ENCODE measurements at places on chromosomes 16 and 17.
A peak's percentile ranks its signal among the peaks of the same experiment; 100 is the strongest.

GRCh38 chr16:79628501-79628975, 28.0 kb upstream of the MAF start:
- no peak for DNase-seq

- DNase-seq, result peak; percentile 53
These were observed 17.2 kb downstream of the SREBF1 start for GRCh38 chr17:17819561-17819995.

GRCh38 chr16:70159355-70160348, 13.9 kb upstream of the CLEC18C start:
- DNase-seq, result no peak

DNA sequence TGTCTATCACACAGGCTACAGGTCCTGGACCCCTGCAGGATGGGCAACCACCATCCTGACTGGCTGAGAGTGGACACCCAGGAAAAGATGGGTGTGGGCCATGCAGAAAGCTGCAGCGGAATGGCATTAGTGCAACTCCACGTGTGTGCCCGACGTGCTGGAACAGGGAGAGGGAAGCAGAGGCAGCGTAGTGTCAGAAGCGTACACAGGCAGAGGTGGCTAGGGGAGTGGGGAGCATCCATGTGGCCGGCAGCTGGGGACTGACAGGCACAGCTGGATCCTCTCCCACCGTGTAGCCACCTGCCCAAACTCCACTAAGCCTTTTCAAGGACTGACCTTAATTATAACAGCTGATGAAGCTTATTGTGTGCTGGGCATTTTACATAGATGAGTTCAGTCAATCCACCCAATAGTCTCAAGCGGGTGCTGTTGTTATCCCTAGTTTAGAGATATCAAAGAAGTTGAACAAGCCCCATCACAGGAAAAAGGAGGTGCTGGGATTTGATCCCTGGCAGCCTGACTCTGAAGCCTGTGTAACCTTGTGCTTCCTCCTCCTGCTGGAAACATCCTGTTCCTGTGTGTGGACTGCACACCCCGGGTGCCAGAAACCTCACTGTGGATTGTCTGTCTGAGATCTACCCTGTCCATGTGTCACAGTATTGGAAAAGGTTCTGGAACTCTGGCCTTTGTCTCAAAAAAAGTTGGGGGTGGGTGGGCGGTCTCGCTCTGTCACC, 114.0 kb downstream of the PRKCA start:
- DNase-seq, result no peak

DNA sequence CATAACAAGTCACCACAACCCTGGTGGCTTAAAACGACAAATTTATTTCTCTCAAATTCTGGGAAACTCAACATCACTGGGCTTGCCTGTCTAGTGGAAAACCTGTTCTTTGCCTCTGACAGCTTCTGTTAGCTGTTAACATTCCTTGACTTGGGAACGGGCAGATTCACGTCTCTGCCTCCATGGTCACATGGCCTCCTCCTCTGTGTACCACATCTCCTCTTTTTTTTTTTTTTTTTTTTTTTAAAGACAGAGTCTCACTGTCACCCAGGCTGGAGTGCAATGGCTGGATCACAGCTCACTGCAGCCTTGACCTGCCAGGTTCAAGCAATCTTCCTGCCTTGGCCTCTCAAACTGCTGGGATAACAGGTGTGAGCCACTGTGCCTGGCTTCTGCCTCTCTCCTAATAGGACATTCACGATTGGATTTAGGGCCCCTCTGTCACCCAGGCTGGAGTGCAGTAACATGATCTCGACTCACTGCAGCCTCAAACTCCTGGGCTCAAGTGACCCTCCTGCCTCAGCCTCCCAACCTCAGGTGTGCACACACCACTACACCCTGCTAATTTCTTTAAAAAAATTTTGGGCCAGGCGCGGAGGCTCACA, 11.7 kb upstream of the LLGL1 start:
- no peak for DNase-seq

DNA sequence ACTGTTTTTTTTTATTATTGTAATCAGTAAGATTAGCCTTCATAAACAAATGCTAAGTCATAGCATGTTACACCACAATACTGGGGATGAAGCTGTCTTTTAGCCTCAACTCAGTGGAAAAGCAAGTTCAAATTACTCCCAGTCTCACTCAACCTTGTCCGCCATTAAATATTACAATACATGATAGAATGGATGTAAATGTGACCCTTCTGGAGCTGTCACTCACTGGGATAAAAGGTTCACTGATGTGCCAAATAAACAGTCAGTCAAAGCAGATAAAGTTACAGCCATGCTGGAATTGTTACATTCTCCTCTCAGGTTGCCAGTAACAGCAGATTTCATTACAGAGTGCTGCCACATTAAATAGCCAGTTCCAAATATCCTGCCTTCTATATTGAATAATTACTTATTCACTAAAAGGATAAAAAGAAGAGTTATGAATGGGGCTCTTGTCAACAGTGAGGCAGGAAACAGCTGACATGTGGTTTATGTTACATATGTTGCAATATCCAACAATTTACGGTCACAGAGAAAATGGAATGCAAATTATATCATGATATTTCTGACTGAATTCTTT, 53.4 kb downstream of the BRIP1 start:
- no peak for DNase-seq

DNA sequence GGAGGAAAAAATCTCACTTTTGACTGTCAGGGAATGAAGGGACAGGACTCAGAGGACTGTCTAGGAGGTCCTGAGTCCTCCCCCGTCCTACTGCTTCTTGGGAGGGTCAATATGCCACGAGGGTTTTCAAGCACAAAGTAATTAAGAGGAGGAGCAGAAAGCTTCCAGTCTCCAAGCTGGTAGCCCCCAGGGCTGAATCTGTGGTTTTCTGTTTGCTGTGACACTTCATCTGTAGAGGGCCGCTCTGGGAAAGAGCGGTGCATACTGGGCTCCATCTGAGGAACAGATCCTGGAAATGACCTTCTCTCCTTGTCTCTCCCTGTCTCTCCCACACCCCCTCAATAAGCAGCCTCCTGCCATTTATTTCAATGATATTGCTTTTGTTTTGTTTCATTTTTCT, 180.1 kb upstream of the SDK2 start:
- no peak for DNase-seq

DNA sequence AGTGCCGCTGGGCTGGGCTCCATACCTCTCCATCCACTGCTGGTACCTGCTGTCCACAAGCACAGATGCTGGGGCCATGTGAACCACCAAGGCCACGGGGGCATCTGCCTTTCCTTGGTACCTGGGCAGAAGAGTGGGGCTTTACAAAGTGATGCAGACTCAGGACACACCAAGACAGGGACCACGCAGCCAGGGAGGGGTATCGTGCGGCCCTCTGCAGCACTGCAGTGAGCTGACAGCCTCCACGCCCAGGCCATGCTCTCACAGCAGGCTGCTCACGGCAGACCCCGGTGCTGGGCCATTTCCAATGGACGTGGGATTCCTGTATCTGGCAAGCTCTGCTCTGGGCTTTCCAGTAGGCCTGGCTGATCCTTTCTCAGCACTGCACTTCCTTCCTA, 14.4 kb downstream of the ELAC2 start:
- DNase-seq, result no peak

- no peak for DNase-seq
These were observed 64.6 kb downstream of the KPNA2 start for GRCh38 chr17:68100000-68100641.

- DNase-seq, result no peak
These were observed 57.9 kb downstream of the MYO1D start for GRCh38 chr17:32819035-32819434.

DNA sequence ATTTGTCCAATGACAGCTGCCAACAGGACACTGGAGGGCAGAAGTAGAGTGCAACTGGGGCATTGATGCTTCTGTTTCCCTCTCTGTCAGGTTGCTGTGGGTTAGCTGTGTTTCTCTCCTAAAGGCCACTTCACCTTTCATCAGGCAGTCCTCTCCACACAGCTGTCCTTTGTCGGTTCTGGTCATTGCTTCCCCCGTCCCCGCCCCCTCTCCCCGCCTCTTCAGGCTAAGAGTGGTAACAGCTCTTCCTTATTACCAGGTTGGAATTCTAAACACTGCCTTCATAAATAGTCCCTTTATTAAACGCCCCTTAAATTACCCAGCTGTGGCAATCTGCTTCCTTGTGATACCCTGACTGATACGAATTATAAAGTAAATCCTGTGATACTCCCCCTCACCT, 31.8 kb upstream of the NSRP1 start:
- DNase-seq, result no peak

- no peak for DNase-seq
These were observed 13.9 kb upstream of the STAT3 start for GRCh38 chr17:42402117-42402516.

GRCh38 chr16:425740-426114, 278 bp downstream of the RAB11FIP3 start:
- DNase-seq, result no peak

- DNase-seq, result no peak
These were observed 581.5 kb upstream of the RBFOX1 start for GRCh38 chr16:6751191-6751590.

DNA sequence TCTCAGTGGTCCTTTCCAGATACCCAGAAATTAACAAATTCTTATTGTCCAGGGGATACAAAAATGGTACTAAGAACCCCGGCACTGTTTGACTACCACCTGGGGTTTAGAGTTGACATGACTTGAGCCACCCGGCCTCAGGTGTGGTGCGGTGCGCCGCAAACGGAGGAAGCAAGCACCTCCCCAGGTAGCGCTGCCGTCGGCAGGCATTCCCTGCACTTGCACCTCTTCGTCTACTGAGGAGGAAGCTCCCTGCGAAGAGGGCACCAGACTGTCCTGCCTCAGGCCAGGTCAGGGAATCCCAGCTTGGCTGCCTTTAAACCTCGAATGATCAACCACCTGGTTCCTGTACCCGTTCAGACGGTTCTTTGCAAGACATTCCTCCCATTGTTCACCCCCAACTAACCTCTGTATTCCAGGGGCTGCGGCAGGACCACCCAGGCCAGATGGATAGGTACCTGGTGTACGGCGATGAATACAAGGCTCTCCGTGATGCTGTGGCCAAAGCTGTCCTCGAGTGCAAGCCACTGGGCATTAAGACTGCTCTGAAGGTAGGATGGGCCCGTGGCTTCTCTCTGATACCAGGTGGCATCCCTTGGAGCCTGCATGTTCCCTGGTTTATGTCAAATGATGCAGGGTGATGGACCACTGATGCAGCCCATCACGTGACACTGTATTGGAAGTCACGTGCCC, 40.8 kb upstream of the ENDOV start:
- no peak for DNase-seq

DNA sequence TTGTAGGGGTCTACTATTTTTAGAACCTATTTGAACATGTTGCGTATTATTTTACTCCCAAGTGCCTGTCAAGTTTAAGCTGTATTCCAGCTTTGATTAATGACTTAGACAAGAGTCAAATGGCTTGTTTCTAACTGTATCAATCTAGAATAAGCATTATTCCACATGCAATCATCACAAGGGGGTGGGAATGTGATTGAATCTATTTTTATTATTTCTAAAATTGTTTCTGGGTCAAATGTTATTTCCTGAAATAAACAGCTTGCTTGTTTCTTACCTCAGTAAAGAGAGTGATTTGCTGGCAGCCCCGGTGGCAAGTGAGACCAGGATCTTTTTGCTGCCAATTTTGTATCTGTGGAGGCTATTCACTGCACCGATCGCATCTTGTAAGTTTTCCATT, 21.5 kb downstream of the MARF1 start:
- DNase-seq, result no peak

- no peak for DNase-seq
These were observed 16.6 kb downstream of the RMI2 start for GRCh38 chr16:11361701-11362451.

GRCh38 chr16:69276148-69277115, 34.7 kb upstream of the VPS4A start:
- peak; percentile 58 for DNase-seq

- no peak for DNase-seq
These were observed 2.1 kb downstream of the HCRT start for GRCh38 chr17:42182927-42183734.

DNA sequence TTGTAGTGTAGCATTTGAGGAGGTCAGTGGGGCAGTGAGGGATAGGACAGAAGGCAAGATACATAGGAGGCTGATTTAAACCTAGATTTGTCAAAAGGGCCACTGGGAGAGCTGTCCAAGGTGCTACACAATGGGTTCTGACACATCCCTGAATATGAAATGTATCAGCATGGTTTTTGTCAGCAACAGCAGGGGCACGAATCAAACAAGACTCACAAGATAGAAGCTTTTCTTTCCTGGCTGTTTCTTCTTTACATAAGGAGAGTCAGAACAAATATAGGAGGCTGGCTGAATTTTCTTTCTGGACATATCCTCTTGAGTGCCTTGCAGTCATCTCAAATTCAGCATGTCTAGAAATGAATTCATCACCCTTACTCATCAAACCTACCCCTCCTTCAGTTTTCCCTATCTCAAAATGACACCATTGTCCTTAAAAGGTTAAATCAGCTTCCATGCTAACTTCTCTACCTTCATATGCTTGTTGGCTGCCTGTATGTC, 130.5 kb downstream of the NPIPB5 start:
- no peak for DNase-seq

DNA sequence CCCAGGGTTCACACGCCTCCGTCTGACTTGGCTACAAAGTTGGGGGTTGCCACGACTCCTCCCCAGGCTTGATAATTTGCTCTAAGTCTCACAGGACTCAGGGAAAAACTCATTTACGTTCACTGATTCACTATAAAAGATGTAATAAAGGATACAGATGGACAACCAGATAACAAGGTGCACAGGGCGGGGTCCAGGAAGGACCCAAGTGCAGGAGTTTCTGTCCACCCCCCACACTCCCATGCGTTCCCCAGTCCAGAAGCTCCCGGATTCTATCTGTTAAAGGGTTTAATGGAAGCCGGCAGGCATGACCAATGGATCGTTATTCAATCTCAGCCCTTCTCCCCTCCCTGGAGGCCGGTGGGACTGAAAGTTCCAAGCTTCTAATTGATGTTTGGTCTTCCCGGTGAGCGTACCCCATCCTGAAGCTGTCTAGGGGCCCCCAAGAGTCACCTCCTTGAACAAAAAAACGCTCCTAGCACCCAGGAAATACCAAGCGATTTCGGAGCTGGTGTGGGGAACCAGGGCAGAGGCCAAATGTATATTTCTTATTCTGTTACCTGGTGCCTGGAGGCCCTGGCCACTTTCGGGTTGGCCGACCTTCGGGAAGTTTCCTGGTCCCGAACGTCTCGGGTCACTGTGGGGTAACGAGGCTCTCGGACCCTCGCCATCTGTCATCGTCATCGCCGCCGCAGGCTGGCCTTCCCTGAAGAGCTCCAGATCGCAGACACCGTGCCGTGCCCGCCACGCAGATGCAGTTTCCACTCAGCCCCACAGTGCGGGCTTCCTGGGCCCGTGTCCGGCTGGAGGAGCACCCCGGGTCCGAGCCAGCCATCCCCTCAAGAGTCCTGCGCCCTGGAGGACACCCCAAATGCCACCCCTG, 13.5 kb upstream of the METRNL start:
- peak; percentile 11 for DNase-seq

All from left ventricle myocardium inferior (tissue), 1 donor.